ENCODE measurements at places on chromosomes 11 and 22. TPM values are rescaled to one million over a fixed set of nuclear protein-coding genes. Genes with fewer than 3 reads are reported as not detected.

Gene CBLIF
- polyA plus RNA-seq = not detected

Gene B4GALNT4
- polyA plus RNA-seq = 478 TPM

Gene KDELR3
- not detected for polyA plus RNA-seq

Gene DDTL
- 0.56 TPM for polyA plus RNA-seq

Measured in neural cell (in vitro differentiated cells).